ENCODE measurements at places on chromosomes 1 and 21.

- no peak for DNase-seq
These were observed 55.8 kb downstream of the CENPF start for GRCh38 chr1:214658785-214659184.

DNA sequence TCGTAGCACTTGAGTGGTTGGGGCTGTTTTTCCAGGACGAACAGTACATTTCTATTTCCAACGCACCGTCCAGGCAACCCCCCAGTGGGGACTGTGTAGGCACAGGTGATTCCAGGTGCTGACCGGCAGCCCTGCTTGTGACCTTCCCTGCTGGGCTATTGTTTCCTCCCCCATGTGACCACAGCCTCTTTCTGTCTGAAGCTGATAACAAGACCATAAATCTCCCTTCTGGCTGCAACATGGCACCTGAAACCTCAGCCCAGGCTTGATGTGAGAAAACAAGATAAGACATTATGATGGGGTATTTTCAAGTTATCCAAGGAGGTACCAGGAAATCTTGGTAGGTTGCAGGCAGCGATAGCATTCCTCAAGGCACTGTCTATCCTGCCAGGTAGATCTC, 48.2 kb downstream of the HLX start:
- no peak for DNase-seq

DNA sequence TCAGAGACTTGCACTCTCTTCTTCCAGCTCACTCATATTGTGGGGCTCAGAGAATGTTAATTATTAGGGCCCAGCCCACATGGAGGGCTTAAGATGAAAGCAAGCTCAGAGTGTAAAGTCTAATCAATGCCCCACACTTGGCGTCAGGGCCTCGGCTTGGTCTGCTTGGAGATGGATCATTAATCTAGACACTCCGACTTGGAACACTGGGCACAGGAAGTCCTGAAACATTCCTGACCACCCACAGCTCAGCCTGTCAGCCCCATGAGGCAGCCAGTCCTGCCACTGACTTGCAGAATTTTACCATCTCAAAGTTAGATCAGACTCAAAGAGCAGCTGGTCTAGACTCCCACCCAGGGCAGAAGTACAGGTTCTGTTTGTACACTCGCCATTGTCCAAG, 69.8 kb upstream of the TRABD2B start:
- no peak for DNase-seq

DNA sequence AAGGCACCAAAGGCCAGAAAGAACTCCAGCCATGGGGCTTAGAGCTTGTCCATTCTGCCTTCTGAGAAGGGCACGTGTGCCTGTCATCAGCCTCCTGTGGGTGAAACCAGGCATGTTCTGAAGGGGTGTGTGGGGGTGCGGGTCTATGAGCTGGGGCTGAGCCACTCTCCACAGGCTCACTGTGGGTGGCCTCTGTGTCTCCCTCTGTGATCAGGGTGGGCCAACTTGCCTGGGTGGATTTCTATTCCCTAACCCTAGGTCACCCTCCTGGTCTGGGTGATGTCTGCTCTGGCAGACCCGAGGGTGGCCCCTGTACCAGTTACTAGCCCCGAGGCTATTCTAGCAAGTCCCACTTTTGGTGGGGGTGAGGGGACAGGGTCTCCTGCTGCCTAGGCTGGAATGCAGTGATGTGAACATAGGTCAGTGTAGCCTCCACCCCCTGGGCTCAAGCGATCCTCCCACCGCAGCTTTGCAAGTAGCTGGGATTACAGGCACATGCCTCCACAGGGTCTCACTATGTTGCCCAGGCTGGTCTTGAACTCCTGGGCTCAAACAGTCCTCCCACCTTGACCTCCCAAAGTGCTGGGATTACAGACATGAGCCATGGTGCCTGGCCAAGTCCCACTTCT, 94.4 kb downstream of the TRIM11 start:
- no peak for DNase-seq

GRCh38 chr1:89708751-89709375, 75.9 kb downstream of the LRRC8C start:
- no peak for DNase-seq

DNA sequence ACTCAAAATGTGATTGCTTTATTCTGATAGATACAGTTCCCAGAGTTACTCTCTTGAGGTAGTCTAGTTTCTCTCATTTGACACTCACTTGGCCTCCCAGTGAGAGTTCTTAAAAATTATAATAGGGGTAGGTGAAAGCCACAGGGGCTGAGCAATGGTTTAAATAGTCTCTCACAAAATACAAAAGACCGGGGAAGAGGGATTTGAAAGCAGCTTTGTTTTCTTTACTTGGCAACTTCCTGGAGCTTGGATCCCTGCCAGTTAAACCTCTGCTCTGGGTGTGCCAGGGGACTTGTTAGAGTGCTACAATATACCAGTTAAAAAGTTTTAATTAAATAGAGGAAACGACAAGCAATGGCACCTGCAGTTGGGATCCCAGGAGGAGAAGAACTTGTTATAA, 31.7 kb downstream of the OR13G1 start:
- no peak for DNase-seq

DNA sequence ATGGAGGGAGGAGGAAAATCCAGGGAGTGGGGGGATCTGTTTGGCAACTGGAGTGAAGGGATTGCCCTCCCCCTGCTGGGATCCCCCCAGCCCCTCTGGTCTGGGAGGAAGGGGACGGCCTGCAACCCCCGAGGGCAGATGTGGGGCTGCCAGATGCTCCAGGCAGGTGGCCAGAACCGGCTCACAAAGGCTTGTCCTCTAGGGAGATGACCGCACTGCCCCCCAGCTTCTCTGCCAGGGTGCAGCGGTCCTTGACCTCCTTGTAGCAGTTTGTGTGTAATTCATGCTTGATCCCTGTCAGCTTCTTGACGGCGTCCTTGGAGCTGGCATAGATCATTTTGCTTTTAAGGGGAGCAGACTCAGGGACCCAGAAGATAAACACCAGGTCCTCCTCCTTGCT, 69.2 kb downstream of the ROR1 start:
- no peak for DNase-seq

DNA sequence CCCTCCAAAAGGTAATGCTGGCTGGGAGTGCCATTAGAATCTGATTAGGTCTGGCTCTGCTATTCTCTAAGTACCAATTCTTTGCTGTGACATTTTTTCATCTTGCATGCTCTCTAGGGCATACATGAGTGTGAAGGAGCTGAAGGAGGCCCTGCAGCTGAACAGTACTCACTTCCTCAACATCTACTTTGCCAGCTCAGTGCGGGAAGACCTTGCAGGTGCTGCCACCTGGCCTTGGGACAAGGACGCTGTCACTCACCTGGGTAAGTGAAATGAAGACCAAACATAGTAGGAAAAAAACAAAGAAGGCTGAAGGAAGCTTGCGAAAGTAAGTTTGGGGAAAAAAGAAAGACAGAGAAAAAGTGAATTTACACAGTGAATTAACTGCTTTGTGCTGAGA, 207.9 kb downstream of the PAPPA2 start:
- no peak for DNase-seq

DNA sequence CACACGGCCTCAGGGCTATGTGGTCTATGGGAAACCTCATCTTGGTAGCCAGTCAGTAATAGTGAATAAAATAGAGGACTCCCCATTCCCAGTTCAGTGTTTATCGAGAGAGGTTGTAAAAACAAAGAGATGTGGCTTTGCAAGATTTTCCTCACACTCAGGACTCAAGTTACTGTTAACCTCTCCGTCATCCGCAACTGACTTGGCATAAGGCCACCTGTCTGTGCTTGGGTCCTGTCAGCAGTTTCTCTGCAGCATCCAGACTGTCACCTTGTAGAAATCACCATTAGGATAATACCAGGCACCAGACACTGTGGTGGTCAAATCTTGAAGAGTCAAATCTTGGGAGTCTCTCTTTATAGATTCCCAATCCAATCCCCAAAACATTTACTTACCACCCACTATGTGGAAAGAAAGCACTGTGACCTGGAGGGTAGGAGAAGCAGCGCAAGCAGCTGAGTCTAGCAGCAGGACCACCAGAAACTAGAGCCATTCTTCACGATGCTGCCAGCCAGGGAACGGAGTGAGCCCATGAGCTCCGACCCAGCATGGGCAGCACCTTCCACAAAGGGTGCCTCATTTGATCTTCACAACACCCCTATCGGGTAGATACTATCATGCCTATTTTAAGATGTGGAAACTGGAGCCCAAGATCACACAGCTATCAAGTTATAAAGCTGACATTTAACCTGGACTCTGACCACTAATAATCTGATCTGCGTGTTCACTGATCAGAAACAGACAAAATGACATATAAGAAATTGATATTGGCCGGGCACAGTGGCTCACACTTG, 5.6 kb upstream of the GPR25 start:
- DNase-seq: no peak

GRCh38 chr1:166947398-166948043, 27.8 kb downstream of the ILDR2 start:
- DNase-seq: no peak

DNA sequence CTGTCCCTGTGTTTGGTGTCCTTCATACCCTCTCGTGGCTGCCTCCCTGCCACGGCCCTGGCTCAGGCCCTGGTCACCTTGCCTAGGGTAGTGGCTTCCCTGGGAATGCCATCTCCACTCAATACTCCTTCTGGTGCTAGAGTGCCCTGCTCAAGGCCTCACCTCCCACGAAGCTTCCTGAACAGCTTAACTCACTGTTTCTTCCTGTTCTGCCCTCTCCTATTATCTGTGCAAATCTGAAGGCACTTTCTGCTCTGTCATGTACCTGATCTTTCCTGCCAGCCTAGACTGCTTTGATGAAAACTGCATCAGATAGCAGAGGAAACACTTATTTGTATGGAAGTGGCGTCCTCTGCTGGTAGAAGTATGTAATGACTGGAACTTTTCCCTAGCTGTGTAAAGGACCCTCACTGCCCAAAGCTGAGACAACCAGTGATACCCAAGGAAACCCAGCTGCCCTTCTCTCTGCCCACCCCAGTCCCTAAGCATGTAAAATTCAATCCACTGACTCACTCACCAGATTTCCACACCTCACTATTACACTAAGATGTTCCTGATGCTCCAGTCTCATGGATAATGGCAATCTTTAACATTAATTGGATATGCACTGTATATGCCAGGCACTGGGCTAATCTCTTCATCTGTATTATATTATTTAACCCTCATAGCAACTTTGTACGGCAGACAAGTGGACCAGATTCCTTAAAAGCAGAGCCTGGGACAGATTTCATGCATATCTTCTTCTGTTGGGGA, 36.2 kb upstream of the BTG2 start:
- peak; percentile 62 for DNase-seq

DNA sequence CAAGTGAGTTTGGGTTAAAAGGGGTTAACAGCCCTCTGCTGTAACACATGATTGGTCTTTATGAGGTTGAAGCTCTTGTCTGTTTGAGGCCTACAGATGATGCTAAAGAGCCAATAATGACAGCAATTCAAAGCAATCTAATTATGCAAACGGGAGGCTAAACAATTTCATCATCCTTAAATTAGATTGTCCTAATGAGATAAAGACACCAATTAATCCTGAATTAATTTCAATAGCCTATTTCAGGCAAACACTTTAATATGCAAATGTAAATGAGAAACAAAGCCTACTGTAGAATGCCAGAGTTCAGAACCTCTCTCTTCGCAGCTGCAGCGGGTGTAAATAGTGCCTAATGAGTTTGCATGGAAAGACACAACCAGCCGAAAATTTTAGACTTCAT, 504.7 kb upstream of the PBX1 start:
- DNase-seq: no peak

GRCh38 chr1:229027158-229027557, 243.8 kb upstream of the RAB4A start:
- no peak for DNase-seq

DNA sequence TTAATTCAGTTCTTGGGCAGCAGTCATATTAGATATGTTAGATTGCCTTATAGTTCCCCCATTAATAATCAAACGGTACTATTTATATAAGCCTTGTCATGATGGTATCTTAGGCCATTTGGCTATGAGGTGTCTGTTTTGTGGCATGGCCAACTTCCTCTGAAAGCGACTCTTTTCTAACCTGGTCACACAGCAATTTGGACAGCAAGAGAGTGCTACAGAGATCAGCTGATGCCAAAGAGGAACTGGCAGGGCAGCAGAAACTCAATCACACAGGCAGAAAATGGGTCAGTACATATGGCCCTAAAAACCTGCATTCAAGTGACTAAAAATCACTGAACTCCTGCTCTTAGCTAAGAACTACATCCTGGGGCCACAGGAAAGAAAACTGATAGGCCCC, 13.4 kb upstream of the MUTYH start:
- DNase-seq: no peak

DNA sequence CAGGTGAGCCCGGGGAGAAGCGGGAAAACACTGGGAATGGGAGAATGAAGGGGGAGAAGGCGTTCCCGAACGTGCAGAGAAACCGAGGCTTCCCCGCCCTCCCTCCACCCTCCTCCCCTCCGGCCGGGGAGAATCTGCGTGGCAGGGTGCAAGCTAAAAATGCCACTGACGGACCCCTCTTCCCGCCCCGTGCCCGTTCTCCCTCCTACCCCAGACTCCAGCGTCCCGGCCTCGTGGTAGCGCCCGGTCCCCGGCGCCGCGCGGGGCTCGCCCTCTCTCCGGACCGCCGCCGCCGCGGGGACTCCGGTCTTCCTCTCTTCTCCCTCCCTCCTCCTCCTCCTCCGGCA, 81.6 kb upstream of the AK4 start:
- DNase-seq: no peak

DNA sequence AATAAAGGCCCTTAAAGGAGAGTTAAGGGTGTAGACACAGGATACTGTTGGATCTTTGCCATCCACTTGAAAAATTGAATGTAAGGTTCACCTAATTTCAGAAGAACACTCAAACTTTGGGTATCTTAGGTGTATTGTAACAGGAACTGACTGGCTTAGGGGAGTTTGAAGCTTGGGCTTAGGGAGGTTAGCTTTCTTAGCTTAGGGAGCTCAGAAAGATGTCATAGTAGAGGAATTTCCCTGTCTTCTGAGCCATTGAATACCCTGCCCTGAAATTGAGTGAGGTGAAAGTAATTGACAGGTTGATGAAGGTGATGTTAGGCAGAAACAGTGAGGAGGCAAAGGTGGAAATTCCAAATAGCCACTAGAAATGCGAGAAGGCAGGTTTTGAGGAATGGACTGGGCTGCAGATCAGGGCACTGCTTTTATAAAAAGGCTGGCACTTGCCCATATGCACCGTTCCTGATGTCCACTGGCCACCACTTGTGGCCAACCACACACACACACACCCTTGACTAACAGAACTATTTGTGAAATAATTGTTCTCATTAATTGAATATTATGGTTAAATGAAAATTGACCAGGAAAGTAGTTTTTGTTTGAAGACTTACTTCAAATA, 16.5 kb downstream of the BACH1 start:
- DNase-seq: no peak

- no peak for DNase-seq
These were observed 5.2 kb downstream of the PFKFB2 start for GRCh38 chr1:207058252-207058651.
